ENCODE measurements at places on chromosomes 13 and 19.
A peak's percentile ranks its signal among the peaks of the same experiment; 100 is the strongest.

DNA sequence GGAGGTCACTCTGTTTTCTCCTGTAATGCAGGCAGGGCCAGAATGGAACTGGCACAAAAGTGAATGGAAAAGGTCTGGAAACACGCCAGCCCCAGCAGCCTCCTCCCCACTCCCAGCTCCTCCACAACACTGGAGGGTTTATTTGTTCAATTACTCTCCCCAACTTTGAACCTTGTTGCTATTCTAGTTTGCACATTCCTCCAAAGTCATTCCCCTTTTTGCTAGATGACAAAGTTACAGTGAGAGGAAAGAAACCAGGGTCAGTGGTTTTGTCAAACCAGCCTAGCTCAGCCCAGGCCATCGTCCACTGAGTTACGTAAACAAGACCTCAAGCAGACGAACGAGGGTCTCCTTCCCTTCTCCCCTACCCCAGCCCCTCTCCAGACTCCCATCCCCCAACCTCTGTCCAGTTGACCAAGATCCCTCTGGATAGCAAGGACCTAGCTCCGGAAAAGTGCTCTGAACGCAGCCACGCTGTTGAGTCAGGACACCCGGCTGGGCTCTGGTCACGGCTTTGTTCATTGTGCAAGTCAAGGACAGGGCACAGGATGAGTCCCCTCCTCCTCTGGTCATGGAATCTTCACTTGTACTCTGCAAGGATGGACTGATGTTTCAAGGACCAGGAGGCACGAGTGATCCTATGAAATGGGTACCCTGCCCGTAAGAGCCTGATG is 180.0 kb downstream of the USP12 start:
- DNase-seq, result no peak

GRCh38 chr13:60619461-60619860 is 222.4 kb downstream of the TDRD3 start:
- DNase-seq, result no peak

- DNase-seq, result no peak
These were observed 1.6 kb downstream of the MYH14 start for GRCh38 chr19:50204811-50205675.

- no peak for DNase-seq
These were observed 13.0 kb upstream of the SPATA13 start for GRCh38 chr13:24147570-24147963.

- DNase-seq, result no peak
These were observed 98.8 kb downstream of the ING1 start for GRCh38 chr13:110812121-110812868.

DNA sequence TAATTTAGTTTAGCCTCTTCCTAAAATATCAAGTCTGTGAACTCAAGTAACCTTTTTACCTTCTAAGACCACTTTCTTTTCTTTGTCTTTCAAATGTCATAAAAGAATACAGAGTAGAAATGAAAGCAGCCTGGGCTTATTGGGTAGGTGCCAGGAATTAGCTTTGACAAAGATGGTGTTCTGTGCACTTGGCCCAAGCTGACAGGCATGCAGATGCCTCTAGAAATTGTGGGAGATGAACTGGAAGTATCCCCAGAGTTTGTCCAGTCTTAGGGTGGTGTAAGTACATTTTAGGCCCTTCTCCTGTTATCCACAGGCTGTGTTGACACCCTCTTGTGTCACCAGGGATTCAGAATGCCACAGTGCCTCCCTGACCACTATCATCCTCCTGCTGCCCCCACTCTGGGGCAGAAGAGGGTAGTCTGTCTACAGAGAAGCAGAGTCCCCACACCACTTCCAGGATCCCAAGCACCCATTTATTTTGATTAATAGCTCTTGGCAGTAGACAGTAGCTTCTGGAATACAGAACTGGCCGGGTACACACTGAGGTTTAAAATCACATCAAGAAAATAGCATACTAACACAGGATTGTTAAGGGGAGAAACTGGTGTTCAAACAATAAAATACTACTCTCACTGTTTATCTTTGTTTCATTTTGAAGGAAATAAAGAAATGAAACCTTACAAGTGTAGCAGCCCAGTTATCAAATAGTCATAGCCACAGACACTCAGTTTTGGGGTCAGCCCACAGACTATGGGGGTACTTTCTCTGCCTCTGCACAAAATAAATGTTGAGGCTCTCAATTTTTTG is 343.2 kb downstream of the KCNRG start:
- DNase-seq, result peak; percentile 19

DNA sequence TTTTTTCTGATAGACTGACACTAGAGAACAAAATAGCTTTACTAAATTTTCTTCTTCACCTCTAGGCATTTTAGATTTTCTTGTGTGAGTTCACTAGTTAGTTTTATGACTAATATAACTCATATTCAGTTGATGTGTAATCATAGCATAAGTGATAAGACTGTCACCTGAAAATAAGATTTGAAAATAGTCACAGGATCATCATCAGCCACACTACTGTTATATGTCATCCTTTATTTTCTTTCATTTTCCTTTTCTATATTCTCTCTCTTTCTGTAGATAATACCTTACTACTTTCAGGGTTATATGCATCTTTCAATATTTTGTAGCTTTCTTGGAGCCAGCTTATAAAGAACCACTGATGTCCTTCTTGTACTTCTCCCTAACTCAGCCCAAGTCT is 292.6 kb downstream of the TDRD3 start:
- DNase-seq, result no peak

DNA sequence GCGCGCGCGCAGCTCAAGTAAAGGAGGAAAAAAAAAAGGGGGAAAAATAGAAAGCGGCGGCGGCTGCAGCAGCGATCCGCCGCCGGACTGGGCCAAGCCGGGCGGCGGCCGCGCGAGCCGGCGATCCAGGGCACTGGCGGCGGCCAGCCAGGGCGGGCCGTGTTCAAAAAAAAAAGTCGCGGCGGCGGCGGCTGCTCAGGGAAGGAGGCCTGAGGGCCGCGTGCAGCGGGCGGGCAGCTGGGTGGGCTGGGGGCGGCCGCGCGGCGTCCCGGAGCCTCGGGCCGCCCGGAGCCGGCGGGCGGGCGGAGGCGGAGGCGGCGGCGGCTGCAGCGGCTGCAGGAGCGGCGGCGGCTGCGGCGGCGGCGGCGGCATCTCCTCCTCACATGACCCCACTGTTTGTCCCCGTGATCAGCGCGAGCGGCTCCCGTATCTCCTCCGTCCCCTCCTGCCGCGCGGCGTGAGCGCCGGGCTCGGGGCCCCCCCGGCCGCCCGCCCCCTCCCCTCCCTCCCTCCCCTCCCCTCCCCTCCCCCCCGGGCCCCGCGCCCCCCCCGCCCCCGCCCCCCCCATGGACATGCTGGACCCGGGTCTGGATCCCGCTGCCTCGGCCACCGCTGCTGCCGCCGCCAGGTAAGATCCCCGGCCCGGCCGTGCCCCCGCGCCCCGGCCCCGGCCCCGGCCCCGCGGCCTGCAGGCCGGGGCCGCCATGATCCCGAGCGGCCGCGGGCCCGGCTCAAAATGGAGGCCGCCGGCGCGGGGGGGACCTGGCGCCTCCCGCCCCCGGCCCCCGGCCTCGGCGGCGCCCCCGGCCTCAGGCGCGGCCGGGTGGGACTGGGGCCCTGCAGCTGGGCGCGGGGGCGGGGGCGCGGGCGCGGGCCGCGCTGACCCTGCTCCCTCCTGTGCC is at the start of gene USF2:
Gene USF2 (plus strand): TSS at position 427 of the 902 bp plus-strand sequence. CDS start 140 bp downstream, at position 567.
- DNase-seq, result peak; percentile 74

DNA sequence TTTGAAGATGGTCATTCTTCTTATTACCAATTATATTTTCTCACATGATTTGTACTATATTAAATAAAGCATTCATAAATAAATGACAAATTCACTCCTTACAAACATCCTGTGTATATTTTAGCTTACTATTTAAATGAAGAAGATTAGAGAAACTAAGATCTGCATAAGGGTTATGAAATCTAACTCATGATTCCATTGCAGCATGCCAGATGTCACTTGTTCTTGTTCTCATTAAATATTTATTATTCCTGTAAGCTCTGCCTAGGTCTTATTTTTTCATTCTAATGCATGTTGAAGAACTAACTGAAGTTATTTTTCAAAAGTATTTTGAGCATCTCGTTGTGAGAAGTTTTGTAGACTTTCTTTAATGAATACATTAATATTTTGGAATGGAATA is 18.3 kb downstream of the NUP58 start:
- DNase-seq, result peak; percentile 17

- DNase-seq, result peak; percentile 92
These were observed 59.7 kb downstream of the SPATA13 start for GRCh38 chr13:24220086-24220703.

- DNase-seq, result no peak
These were observed 7.1 kb downstream of the ZIC2 start for GRCh38 chr13:99988529-99989275.

GRCh38 chr19:1923319-1923718 is 17.7 kb upstream of the CSNK1G2 start:
- DNase-seq, result no peak

DNA sequence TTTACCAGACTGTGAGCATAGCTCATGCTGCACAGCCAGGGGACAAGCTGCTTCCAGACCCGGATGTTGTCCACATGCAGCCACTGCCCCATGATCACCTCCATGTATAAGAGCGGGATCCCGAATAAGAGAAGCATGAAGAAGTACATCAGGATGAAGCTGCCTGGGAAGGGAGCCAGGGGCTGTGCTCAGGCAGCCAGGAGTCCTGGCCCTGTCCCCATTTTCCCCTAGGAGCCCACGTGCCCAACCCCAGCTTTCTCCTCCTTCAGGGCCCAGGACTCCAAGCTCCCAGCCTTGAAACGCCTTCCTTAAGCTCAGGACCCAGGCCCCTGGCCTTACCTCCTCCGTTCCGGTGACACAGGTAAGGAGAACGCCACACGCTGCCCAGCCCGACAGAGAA is 69.3 kb downstream of the SLC6A16 start:
- no peak for DNase-seq

DNA sequence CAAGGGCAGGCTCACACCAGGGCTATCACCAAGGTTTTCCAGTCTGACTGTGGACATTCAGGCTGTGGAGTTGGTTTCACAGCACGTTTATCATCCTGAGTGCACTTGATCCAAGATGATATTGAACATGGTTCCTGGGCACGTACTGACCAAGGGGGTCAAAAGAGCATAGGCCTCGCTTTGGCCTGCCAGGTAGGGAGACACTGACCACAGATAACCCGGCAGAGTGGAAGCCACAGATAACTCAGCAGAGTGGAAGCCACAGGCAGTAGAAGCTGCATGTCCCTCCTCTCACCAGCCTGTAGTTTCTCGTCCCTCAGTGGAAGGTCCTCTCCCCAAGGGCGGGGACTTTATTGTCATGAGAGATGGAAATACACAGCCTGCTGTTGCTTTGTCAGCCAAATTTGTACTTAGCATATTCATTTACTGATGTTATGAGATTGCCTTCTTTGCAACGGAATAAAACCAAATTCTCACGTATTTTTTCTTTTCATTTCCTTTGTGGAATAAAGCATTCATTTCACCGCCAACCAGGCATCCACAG is 8.8 kb upstream of the KRTDAP start:
- no peak for DNase-seq

DNA sequence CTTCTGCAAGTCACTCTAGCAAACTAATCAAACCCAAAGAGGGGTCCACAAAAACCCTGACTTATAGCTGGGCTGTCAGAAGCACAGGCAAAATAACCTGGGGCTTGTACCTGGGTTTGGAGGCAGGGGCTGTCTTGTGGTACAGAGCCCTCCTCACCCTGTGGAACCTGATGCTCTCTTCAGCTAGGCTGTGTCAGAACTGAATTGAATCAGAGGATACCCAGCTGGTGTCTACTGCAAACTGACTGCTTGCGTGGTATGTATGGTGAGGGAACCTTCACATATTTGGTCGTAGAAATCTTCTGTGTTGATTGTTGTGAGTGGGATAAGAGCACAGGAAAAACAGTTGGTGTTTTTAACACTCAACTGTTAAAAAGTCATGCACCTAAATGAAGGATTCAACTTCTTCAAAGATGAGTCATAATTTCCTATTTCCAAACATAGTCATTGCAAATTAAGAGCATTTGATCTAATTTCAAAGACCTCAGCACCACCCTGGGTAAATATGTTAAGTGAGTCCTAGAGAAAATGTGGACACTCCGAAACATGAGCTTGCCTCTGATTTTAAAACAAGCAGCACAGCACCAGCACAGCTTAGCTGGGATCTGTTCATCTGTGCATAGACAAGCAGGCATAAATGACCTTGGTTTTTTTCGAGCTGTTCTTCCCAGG is 840.2 kb downstream of the UQCRFS1 start:
- no peak for DNase-seq

DNA sequence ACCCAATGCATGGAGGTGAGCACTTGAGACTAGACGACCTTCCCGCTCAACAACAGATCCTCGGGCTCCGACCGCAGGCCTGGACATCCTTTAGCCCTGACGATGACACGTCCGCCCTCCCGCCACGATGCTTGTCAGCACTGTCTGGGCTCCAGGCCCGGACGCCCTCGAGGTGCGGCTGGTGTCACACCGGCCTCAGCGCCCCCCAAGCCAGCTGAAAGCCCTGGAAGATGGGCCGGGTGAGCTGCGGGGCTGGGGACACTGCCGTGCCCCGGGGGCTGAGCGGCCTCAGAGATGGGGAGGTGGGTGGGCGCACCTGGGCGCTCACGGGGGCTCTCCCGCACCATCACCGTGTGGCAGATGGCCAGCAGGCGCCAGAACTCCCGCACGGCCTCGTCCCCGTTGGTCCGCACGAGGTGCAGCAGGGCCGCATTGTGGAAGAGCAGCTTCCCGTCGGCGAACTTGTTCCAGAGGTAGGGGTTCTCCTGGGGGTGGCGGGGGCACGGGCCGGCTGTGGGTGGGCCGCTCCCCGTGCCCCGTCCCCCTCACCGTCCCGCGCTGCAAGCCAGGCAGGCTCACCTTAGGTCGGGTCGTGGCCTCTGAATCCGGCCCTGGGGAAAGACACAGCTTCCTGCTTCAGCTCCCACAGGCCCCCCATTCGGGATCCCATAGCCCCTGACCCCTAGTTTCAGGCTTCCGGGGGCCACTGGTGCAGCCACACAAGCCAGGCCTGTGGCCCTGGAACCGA is 15.5 kb downstream of the ATP8B3 start:
- peak; percentile 64 for DNase-seq

DNA sequence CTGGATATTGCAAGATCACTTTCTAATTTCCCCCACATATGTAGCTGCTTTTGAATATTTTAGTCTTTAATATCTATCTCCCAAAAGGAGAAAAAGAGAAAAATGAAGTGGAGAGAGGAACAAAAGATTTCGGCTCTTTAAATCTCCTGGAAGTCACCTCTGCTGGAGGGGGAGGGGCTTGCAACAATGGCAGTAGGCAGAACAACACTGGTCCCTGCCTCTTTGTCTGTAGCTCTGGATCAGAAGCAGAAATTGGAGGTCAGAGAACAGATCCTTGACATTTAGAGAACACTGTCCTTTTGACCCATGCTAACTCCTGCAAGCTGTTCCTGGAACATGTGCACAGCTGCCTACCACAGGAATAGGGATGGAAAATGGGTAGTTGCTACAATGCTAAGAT is 86.7 kb upstream of the GPR12 start:
- DNase-seq, result no peak

- DNase-seq, result no peak
These were observed 345.5 kb upstream of the TSHZ3 start for GRCh38 chr19:31694761-31695160.

- no peak for DNase-seq
These were observed 11.0 kb downstream of the ZNF665 start for GRCh38 chr19:53182202-53182601.

DNA sequence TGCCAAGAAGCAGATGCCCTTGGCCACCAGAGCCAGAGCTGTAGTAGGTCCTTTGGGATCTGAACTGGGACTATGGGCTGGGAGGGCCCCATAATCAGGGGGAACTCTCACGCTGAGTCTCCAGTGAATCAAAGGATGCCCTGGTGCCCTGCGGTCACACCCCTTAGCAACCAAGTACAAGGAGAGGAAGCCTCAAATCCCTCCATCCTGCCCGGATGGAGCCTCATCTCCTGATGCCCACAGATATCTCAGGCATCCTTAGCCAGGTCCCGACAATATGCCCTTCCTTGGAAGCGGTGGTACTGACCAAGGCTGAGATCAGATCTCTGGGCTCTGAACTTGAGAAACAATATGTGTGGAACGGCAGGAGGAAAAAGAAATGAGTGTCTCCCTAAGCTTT is 1.7 kb downstream of the PLEKHA4 start:
- no peak for DNase-seq
